ENCODE measurements at places on chromosomes 3 and 15.

DNA sequence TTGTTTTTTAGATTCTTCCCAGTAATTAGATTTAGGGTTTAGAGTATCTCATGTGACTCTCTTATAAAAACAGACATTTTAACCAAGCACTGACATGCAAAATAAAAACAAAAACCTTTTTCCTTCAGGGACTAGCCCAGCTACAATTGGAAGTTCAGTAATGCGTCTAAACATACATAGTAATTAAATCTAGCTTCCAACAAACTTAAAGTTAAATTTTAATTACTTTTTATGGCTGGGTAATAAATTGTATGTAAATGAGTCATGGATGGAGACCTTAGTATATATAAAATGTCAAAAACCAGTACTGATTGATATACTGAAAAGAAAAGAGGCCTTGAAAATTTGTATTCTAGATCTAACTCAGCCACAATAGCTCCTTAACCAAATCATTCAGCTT, 43.6 kb upstream of the AP4E1 start:
- DNase-seq: no peak

- DNase-seq: no peak
Measured at GRCh38 chr3:55662683-55663082, 175.6 kb upstream of the WNT5A start.

DNA sequence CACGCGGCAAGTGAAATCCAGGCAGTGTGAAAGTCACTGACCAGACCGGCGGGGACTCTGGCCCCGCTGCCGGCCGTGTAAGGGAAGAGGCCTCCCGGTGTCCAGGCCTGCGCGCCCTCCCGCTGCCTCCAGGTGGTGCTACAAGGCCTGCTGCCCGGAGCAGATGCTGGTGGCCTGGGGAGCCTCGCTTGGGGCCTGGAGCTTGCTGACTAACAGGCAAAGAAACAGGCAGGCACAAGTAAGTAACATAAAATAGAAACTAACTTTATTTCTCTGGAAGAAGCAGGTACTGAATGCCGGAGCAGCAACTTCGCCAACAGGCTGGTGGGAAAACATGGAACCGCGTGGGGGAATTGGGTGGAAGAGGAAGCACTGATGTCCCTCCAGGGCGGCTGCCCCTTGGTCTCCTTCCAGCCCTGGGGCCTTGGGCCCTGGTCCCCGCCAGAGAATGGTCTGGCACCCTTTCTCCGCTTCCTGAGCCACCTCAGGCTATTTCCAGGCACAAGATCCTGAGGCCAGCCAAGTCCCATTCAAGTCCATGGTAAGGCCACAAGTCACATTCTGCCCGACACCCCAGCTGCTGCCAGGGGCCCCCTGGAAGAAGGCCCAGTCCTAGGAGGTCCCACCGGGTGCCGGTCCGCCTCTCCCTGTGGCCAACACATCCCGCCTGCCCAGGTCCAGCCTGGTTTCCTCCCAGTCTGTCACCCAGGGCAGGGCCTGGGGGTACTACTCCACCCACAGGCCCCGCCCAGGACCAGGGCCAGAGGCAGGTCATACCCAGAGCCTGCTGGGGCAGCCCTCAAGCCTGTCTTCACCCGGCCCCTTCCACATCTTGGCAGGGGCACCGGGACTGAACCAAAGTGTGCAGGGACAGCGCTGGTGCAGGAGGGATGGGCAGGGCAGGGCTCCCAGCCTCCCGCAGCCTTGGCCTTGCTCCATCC, 45.0 kb downstream of the TNK2 start:
- no peak for DNase-seq

DNA sequence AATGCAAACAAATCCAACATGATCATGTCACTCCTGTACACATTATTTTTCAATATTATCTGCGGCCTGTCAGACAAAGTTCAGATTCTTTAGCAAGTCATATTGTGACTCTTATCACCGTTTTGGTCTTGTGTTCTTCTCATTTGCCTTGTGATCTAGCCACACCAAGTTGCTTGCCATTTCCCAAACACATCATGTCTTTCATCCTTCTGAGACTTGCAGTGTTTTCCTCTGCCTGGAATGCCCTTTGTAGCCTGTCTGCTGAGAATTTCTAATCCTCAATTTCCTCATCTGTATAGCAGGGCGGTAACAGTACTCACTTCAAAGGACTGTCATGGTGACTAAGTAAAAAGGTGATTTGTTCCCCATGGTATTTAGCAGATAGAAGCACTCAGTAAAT, 135.0 kb downstream of the GREM1 start:
- no peak for DNase-seq

DNA sequence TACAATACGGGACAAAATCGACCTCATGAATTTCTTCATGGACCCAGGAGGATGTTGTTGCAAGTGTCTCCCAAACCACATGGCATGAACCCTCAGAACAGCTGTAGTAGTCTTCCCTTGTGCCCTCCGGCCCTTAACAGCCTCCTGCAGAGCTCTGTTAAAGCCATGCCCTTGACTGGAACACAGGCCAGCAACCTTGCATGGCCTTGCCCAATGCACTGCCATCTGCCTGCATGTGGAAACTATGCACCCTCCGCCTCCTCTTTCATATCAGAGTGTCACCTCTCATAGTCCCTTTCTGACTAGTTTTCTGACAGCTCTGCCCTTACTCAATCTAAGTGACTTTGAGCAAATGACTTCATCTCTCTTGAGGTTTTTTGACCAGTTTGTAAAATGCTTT, 39.4 kb upstream of the TRIM71 start:
- no peak for DNase-seq

DNA sequence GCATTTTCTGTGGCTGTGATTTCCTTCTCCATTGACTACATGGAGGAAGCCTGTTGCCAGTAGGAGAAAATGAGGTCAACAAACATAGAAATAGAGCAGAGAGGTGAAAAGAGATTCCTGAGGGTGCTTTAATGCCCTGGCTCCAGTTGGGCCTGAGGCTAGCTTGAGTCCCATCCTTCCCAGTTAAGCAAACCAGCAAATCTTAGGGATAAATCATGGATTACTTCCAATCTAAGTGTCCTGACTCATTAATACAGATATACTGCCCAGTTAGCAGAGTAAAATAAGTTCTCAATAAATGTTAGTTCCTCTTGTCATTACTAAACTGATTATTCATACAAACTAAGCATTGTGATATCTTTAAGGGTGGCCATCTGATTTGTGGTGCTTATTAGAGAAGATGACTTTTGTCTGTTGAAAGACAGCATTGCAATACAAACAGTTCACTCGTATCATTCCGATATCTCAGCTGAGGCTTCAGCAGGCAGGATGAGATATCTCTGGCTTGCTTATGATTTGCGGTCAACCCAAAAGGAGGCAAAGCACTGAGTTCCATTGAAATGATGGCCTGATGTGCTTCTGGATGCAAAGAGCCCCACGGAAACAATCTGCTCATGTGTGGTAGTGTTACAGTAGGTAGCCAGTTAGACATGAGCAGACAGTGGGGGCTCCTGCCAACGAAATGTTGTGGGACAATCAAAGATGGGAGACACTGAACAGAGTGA, 6.6 kb upstream of the STARD5 start:
- no peak for DNase-seq

- DNase-seq: no peak
Measured at GRCh38 chr15:52028431-52029093, 9.5 kb downstream of the MAPK6 start.

DNA sequence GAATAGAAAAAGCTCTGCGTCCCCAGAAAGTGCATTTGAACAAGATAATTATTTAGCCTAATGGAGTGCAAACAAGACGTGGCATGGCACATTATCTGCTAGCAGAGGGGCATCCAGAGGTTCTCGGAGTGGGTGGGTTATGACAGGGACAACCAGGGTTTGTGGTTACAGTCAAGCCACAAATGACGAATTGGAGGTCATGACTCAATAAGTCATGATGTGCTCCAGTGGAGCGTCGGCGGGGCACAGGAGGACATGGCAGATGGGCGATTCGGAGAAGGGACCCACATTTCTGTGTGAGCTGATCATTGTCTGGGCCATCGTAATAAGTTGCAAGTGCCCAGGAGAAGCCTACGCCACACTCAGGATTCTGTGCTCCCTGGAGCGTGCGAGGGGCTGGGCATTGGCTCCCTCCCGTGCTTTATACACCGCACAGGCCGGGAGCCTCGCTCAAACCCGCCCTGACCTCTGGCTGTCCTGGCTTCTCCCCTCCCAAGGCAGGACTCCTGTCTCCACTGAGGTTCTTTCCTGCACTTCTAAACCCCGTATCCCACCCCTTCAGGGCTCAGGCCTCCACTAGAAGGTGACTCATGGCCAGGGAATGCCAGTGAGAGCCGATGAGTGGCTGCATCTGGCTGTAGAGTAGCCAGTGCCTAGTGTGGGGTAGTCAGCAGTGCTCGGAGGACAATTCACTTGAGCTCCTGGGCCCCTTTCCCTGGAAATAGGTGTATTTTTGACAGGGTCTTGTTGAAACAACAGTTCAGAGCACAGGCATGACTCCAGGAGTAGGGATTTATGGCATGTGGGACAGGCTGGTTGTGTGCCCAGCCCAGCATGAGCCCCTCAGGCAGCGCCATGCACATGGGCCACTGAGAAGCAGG, 67.4 kb downstream of the GRIP2 start:
- no peak for DNase-seq

GRCh38 chr3:133747907-133748639, 1.9 kb downstream of the TF start:
- DNase-seq: no peak

GRCh38 chr15:91928675-91929074, 75.2 kb downstream of the SLCO3A1 start:
- no peak for DNase-seq

- no peak for DNase-seq
Measured at GRCh38 chr3:123122525-123123315, 55.9 kb downstream of the PDIA5 start.

GRCh38 chr3:197496746-197497125, 59.0 kb downstream of the BDH1 start:
- no peak for DNase-seq

DNA sequence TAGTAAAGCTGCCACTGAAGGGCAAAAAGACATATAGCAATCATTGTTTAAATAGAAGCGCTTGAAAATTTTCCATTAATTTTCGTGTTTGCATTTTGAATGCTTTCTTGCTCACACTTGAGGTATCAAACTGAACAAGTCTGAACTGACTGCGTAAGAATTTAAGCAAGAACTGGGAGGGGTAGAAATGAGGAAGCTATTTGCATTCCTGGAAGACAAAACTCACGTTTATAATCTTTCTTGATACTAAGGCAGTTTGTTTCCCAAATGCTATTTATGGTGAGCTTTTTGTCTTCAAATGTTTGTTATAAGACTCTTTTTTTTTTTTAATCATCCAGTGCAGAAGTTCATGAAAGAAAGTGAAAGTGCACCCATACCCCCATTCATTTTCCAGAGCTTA, 499.8 kb upstream of the TPRG1 start:
- DNase-seq: no peak

Measured in vagina (tissue), 2 donors.